ENCODE measurements at places on chromosomes 5 and 9.

GRCh38 chr5:180853121-180853847, 7.8 kb downstream of the ZFP62 start:
- no peak for DNase-seq

GRCh38 chr9:88801214-88801796, 190.0 kb upstream of the S1PR3 start:
- no peak for DNase-seq

- DNase-seq: no peak
Observed at GRCh38 chr5:11072568-11072967, 311.5 kb upstream of the DAP start.

DNA sequence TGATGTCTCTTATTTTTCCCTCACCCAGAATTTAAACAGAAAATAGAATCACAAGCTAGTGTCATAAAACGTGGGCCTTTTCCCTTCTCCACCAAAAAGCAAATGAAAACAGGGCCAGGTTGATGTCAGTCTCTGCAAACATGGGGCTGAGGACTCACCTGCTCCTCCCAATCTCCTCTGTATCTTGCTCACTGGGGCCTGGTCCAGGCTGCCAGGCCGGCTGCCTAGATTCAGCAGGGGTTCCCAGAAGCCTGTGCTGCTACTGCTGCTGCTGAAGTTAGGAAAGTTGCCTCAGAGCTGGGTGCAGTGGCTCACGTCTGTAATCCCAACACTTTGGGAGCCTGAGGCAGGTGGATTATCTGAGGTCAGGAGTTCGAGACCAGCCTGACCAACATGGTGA, 84.3 kb downstream of the PCDH1 start:
- DNase-seq: no peak

DNA sequence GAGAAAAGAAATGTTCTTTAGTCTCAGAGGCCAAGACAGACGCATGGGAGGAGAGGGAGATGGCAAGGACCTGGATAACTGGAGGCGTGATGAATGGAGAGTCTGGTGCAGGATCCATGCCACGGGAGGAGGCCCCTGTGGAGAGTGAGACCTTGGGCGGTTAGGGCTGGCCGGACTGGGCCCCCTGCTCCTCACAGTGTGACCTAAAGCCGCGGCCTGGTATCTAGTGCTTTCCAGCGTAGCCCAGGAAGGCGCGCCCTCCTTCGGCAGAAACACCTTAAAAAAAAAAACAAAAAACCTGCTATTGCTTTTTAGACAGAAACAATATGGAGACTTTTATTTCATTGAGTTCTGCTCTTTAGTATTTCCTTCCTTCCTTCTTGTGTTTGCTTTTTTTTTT, 33.1 kb downstream of the SCGB3A1 start:
- DNase-seq: no peak

DNA sequence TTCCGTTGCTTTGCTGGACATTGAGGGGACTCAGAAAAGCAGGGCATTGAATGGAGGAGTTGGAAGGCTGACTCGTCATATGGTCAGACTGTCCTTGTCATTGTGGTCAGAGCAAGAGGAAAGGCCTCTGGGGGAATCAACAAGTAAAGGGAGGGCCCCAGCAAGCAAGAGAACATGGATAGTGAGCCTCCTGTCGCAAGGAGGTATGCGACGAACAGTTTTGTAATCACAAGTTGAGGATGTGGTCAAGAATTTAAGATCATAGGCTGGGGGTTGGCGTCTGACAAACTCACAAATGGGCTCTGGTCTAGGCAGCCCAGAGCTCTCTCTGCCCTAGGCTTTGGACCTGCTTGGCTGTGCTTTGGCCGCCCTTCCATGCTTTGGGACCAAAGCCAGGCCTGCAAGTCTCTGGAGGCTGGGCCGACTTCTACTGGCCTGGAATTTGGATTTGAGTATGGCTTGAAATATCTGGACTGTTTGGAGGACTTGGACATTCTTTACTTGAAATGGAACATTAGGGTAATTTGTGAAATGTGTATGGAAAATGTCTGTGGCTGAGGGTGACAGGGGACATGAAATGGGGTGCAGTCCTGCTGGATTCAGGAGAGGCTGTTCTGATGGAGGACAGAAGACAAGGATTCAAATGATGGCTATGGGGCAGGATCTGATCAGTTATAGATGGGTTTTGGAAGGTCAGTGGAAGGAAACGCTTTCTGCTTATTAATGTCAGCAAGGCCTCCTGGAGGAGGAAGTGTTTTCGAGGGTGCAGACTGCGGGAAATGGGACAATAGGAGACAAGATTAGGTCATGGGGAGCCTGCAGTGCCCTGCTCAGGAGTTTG, 19.2 kb upstream of the NDST1 start:
- DNase-seq: peak; percentile 88

- DNase-seq: no peak
Observed at GRCh38 chr9:136939996-136940525, 4.5 kb downstream of the FBXW5 start.

DNA sequence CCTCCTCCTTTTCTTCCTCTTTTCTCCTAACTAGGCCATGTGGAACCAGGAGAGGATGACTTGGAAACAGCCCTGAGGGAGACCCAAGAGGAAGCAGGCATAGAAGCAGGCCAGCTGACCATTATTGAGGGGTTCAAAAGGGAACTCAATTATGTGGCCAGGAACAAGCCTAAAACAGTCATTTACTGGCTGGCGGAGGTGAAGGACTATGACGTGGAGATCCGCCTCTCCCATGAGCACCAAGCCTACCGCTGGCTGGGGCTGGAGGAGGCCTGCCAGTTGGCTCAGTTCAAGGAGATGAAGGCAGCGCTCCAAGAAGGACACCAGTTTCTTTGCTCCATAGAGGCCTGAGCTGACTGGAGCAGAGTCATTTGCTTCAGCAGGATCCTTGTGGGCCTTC, 13.7 kb downstream of the NUDT2 start:
- DNase-seq: no peak

- DNase-seq: no peak
Observed at GRCh38 chr5:114319821-114320220, 42.0 kb upstream of the KCNN2 start.

DNA sequence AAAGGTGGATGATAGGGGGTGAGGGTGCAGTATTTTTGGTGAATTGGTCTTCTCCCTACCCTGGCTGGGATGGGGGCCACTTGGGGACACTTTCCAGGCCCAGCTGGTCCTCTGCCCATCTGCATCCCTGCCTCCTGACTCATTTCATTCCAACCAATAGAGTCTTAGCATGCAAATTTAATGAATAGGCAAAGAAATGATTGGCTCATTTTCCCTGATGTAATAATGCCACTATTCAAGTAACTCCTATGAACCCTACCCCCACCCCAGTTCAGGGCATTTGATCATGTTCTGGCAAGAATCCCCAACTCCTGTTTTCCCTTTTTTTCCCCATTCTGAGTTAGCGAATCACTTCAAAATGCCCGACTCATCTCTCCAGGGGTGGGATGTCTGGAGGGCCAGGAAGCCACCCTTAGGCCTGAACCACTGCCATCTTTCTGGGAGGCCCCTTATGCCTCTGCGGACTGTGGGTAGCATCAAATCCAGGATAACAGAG, 56.7 kb downstream of the PCDH1 start:
- DNase-seq: peak; percentile 61

DNA sequence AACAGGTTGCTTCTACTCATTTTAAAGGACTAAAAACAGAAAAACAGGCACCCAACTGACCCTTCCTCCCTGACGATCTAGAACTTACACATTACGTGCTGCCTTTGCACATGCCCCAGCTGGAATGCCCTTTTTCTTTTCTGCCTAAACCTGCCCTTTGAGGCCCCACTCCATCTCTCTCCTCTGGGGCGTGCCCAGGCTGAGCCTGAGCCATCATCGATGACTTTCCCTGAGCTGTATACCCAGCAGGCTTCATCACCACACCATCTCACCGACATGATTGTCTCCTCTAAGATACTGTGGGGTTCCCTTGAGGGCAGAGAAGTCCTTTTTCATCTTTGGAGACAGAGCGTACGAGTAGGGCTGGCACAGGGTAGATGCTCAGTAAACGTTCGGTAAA, 24.1 kb upstream of the GABBR2 start:
- no peak for DNase-seq

GRCh38 chr9:6566409-6567139, 79.0 kb downstream of the GLDC start:
- DNase-seq: peak; percentile 88

- DNase-seq: no peak
Observed at GRCh38 chr5:34688015-34688810, 32.1 kb downstream of the RAI14 start.

GRCh38 chr9:109341561-109341960, 20.7 kb upstream of the EPB41L4B start:
- DNase-seq: no peak

DNA sequence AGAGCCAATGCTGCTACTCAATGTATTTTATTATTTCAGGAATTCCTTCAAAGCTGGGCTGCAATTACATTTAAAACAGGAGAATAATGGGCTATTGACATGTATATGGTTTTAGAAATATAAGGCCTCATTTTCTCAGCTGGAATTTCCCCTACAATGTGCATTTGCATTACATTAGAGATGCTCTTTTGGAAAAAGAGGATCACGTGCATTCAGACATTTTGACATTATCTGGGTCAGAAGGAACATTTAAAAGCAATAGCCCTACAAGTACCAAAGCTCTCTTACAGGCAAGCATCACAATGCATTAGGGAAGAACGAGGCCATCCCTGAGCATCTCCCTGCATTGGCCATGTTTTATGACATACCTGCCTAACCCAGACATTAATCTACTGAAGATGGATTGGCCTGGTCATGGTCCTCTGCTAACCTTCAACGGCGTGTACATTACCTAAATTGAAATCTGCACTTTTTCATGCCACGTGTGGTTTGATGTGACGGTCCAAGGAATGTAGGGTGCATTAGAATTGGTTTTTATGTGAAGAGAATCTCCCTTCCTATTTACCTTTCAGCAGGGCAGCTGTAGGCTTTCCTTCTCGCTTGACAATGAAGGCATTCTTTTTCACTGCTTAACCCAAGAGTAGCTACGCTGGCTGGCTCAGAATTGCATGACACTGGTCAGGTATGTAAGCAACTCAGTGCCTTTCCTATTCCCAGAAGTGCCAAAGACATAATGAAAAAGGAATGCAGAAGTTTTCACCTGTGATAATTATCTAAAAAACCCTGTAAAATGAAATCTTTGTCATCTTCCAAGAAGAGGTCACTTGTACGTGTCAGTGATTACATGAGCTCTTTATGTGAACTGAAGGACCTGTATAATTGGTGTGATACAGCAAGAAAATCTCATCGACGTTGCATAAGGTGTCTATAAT, 212.3 kb upstream of the MPDZ start:
- no peak for DNase-seq

- no peak for DNase-seq
Observed at GRCh38 chr9:126546036-126546435, 67.7 kb upstream of the LMX1B start.

GRCh38 chr5:135188233-135188914, 154.3 kb upstream of the PITX1 start:
- no peak for DNase-seq

DNA sequence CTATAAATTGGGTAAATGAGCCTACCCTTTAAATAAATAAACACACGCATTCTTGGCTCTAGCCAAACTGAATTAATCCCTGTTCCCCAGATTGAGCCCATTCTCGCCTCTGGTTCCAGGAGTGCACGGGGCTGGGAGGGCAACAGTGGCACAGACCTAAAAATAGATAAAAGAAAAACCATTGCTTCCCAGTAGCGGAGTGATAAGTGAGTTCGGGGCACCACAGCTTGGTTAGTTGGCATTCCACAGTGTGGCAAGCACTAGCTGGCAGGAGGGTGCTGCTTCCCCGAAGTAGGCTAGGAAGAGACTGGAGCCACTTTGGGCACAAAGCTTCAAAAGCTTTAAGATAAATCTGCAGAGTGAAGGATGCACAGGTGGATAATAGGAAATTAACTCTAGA, 322.2 kb upstream of the SGCD start:
- no peak for DNase-seq

GRCh38 chr9:137229903-137230704, 597 bp upstream of the SLC34A3 start:
- DNase-seq: no peak

- DNase-seq: peak; percentile 10
Observed at GRCh38 chr9:87753313-87753712, 27.4 kb downstream of the CTSL start.

DNA sequence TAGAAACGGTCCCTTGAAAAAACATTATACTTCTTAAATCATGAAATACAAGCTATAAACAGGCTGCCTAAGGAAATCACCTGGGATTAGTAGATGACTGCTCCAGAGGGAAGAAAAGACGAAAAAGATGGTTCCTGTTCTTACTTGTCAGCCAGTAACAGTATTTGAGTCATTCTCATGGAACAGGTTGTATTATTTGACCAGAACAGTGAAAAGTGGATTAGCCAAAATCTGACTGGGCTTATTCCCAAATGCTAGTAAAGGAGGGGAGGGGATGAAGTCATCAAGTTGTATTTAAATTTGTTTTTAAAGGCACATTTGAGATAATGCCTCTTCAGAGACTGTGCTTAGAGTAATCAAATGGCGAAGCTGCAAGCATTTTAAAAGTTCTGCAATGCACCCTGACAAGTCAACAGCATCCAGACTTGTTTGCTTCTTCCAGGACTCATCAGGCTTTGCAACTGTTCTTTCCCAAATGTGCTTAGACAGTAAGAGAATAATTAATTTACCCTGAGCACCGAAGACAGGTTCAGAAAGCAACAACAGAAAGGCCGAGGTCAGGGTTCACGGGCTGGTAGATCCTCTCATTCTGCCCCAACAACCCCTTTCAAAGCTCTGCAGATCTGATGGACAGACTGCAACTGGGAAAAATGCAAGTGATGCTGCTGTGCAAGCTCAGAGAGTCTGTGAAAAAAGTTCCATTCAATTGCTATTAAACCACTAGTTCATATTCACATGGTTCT, 800.6 kb downstream of the KCTD16 start:
- no peak for DNase-seq

DNA sequence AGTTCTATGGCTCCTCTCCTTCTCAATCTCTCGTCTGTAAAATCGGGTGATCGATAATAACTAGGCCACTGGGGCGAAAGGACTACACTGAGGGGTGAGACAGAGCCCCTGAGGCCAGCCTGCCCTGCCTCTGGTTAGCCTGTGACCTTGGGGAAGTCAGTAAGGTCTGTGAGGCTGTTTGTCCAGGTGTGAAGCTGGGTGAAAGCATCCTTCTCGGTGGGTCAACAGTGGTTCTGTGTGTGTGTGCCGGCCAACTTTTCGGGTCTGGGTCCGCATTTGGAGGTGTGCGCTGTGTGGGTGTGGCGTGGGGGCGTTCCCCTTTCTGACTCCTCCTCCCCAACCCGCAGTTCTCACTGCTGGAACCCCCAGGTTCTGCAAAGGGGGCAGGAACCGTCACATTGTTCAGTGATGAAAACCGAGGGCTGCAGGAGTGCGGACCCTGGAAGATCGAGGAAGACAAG, 5.0 kb upstream of the RNF44 start:
- no peak for DNase-seq

- peak; percentile 39 for DNase-seq
Observed at GRCh38 chr5:135426102-135427082, 20.8 kb downstream of the DCANP1 start.

DNA sequence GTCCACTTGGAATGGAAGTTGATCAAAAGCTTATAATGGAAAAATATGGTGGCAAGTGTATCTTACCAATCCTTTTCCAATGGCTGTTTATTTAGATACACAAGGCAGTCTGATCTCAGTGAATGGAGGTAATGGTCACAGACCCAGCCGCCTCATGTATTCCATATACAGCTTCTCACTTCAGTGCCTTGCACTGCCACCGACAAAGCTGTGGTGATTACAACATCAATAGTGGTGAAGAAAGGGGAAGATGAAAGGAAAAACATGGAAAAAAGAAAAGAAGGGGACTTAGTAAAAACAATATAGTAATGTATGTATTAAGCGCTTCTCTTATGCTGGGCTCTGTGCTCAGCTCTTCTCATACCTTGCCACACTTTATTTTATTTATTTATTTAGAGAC, 297.3 kb upstream of the RASA1 start:
- DNase-seq: no peak

Data from fibroblast of gingiva (primary cell).